Cortex of kidney (tissue), 1 donor: ENCODE measurements at places on chromosomes 7 and 10.

DNA sequence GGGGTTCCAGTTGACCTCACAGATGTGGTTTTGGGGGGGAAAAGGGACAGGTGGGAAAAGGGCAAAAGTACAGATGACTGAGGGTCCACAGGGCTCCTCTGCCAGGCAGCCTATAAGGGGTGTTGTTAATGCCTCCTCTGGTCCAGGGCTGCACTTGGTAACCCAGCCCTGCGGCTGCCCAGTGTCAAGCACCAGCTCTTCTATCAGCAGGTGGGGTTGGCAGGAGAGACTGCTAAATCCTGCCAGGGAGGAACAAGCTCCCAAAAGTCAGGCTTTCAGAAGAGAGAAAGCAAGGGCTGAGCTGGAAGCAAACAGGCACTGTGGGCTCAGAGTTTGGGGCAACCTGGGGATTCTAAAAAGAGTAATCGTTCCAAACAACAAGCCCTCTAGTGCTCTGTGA lies 39.1 kb downstream of the LRRC20 start:
- no peak for DNase-seq

DNA sequence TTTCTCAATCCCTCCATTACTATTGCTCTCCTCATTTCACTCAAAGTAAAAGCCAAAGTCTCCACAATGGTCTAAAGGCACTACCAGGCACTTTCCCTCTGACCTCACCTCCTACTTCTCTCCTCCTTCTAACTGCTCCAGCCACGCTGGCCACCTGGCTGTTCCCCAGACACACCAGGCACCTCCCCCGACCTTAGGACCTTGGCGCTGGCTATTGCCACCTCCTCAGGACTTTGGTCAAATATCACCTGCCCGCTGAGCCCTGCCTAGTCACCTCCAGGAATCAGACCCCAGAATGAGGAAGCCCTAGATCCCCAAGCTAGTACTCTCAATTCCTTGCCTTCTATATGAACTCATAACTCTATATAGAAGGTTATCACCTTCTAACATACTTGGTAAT lies 66.2 kb upstream of the STEAP1B start:
- no peak for DNase-seq

DNA sequence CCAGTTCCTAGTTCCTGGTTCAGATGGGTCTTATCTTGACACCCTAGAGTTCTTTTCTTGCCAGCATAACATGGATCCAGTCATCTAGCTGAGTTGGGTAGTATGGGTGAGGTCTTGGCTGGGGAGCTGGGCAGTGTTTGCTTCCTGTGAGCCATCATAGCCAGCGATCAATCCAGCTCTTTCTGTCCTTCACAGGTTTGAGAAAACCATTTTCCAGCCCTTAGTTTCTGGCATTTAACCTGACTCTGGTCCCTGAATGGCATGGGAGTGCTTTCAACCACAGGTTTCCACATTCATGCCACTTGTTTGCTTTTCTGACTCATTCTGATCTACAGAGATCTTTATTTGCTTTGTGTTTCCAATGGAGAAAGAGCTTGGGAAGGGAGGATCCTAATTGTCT lies 8.6 kb downstream of the SLC13A1 start:
- DNase-seq = no peak

DNA sequence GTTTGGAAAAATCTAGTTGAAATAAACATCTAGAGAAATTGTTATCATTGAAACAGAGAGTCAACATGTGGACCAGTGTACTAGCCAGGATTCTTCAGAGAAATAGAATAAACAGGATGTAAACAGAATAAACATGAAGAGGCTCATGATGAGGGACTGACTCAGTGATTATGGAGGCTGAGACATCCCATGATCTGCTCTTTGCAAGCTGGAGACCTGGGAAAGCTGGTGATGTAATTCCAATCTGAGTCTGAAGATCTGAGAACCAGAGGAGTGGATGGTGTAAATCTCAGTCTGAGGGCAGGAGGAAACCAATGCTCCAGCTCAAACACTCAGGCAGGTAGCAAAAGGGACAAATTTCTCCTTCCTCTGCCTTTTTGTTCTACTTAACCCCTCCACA lies 62.9 kb upstream of the FAM180A start:
- no peak for DNase-seq

DNA sequence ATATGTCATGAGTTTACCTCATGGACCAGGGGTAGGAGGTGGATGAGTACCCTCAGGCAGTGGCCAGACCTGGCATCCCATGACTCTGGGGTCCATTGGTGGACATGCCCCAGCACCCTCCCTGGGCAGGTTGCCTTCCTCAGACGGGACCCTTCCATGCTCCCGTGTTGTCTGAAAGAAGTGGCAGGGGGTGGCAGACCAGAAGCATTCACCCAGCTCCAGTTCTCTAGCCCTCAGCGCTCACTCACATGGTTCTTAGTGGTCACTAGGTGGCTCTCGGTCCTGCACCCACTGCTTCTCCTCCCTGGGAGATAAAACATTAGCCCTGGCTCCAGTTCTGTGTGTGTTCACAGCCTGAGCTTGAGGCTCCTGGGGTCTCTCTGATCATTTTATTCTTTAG lies 6.0 kb downstream of the RBP3 start:
- no peak for DNase-seq

- DNase-seq = no peak
These were observed 143.2 kb downstream of the JAZF1 start for GRCh38 chr7:28037220-28038010.

DNA sequence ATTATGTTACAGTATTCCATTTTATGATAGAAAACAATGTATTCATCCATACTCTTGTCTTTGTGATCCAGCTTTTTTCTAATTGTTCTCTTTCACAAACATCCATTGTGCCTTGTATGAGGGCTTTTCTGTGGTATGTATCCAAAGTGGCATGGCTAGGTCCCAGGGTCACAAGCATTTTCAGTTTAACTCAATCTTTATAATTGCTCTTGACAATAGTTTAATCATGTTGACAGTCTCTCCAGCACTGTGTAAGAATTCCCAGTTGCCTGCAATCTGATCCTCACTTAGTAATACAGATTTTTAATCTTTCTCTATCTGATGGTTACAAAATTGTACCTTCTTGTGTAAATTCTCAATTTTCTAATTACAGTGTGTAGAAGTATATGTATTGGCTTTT lies 533.4 kb downstream of the NEBL start:
- DNase-seq = no peak

DNA sequence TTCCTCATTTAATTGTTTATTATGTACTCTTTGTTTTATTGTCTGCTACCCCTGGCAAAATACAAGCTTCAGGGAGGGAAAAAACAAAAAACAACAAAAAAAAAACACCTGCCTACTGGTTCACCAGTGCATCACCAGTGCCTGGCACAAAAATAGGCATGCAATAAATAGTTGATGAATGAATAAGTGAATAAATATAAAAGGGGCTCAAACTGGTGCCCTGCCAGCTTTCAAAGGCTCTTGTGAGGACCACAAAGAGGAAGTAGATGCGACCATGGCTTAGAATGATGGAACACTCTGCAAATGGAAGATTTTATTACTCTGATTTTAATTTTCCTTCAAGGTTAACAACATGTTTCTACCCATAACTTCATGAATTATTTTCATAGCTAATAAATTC lies 213.0 kb upstream of the INHBA start:
- no peak for DNase-seq

- no peak for DNase-seq
These were observed 82.4 kb downstream of the ADCYAP1R1 start for GRCh38 chr7:31134246-31135188.

- no peak for DNase-seq
These were observed 285.4 kb upstream of the GLI3 start for GRCh38 chr7:42522227-42522991.

GRCh38 chr7:2196381-2197378 lies 36.1 kb downstream of the MAD1L1 start:
- no peak for DNase-seq

GRCh38 chr10:54866666-54867065 lies 65.6 kb upstream of the PCDH15 start:
- no peak for DNase-seq

DNA sequence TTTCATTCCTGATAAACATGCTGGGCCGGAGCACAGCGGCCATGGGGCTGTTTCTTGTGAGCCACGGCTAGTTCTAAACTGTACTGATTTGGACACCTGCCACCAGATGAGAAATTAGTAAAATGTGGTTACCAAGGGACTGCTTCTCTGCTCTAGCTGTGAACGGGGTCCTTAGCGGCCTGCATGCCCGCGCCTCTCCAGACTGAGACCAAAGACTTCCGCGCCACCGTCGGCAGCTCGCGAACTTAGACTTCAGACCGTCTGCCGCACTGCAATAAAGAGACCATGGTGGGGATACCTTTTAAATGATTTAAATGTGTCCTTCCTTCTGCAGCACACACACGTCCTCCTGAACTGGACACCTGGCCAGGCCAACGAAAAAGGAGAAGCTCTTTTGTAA lies 116.4 kb downstream of the BMS1 start:
- no peak for DNase-seq

GRCh38 chr7:44590910-44591309 lies 8.9 kb upstream of the TMED4 start:
- DNase-seq = no peak

- DNase-seq = no peak
These were observed 36.0 kb downstream of the MKLN1 start for GRCh38 chr7:131363719-131364118.

- no peak for DNase-seq
These were observed 72.8 kb upstream of the SEMA3C start for GRCh38 chr7:80991654-80992053.

DNA sequence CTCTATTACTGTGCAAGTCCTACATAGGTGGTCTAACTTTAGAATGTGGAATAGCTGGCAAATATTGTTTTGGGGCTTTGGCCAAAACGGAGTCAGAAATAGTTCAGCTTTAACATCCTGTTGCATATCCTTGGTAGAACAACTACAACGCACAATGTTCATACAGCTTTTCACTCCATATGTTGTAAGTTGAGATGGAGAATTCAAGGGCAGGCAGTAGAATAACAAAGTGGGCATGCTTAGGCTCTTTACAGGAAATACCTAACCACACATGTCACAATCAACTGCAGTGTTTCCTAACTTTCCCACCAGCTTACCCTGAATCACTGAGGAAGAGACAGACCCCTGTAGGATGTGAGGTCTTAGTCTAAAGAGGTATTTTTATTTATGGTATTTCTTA lies 122.3 kb downstream of the PPP1R3A start:
- DNase-seq = no peak

GRCh38 chr7:8747338-8747737 lies 313.9 kb downstream of the NXPH1 start:
- DNase-seq = no peak

DNA sequence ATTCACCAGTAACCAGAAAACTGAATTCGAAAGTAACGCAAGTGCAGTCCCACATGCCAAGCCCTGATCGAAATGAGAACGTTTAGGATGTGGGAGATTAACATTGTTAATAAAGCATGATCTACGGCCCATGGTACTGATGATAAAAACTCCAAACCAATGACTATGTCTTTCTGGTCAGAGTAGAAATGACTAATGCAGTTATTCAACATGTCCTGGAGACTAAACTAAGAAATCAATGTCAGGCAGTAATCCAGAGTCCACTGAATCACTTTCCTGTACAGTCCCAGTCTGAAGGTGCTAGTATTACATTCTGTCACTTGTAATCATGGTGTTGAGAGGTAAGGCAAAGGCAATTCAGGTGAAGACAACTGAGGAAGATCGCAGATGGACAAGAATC lies 14.4 kb downstream of the NPSR1 start:
- no peak for DNase-seq
